ENCODE measurements at places on chromosomes 2 and 18.

- DNase-seq, result no peak
Measured at GRCh38 chr18:9413576-9413975, 61.7 kb upstream of the RALBP1 start.

DNA sequence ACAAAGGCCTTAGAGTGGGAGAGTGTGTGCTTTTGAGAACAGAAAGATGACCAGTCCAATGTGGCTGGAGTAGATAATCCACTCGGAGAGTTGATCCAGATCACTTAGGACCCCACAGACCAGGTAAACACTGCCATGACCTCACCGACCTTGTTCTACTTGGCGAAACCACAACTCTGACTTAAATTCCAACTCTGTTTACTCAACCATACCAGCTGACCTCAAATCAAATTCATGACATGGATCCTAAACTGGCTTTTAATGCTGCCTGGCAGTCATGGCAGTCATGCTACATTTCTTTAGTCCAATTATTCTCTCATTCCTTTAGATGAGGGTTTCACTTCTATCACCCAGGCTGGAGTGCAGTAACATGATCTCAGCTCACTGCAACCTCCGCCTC, 347.1 kb upstream of the FAM98A start:
- no peak for DNase-seq

GRCh38 chr18:74692367-74693013, 94.8 kb downstream of the ZNF407 start:
- no peak for DNase-seq

- DNase-seq, result no peak
Measured at GRCh38 chr2:5343785-5344335, 348.3 kb upstream of the SOX11 start.

DNA sequence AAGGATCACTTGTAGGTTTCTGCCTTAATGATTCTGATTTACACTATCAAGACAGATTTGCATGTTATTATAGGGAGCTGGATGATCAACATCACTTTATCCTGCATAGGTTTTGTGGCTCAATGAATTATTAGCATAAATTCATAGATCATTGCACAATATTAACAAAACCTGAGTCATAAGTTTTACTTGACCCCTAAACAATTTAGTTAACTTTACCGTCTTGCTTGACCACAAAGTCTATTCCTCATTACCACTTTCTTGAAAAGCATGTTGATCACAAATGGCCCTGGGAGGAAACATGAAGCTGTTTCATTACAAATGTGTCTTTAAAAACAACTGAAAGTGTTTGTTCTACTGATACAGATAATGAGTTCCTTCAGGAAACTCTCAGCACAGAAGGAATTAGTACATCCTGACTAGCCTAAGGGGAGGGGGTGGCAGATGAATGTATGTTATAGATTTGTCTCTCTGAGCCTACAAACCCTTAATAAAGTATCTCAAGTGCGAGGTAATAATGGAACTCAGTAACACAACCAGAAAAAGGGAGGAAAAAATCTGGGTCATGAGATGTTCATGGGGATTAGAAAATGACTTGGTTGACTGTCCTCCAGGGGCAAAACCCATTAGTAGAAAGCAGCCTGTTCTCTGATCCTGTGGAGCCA, 303.4 kb downstream of the PIK3C3 start:
- DNase-seq, result no peak

GRCh38 chr2:196594158-196594557, 45.4 kb upstream of the CCDC150 start:
- DNase-seq, result no peak

- DNase-seq, result no peak
Measured at GRCh38 chr2:176521878-176522670, 252.8 kb downstream of the MTX2 start.

- DNase-seq, result no peak
Measured at GRCh38 chr18:56574861-56575260, 63.5 kb downstream of the TXNL1 start.

DNA sequence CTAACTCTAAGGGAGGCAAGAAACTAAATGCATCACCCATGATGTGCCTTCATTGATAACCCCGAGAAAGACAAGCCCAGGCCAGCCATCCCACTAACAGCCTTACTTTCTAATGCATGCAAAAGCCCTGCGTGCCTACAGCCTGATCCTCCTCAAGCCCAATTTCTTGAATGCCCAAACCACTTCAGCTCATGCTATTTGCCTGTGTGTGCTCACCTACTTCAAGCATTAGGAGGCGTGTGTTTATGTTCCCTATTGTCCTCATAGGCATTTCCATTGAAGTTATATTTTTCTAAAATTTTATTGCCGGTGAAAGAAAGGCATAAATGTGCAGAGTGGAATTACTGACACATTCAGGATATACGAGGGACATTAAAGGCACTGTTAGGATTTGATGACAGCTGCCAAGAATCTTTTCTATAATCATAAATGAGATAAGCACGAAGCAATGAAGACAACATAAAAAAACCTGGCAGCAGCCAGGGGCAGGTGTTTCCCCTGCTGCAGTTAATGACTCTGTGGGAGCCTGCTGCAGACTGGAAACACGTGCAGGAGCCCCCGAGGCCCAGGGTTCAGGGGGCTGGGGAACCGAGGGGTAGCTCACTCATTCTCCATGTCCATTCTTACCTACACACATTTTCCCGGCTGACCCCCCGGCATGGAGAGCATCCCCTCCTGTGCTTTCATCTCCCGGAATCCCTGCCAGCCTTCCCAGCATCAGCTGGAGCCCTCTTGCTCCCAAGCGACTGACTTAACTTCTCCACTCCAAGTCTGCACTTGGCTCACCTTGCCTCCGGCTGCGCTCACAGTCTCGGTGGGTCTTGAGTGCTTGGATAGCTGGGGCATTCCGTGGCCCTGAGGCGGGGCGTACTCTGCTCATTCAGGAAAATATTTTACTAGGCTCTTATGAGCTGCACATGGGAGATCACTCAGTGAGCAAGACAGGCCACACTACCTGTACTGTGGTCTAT, 292.3 kb upstream of the SIX2 start:
- no peak for DNase-seq

DNA sequence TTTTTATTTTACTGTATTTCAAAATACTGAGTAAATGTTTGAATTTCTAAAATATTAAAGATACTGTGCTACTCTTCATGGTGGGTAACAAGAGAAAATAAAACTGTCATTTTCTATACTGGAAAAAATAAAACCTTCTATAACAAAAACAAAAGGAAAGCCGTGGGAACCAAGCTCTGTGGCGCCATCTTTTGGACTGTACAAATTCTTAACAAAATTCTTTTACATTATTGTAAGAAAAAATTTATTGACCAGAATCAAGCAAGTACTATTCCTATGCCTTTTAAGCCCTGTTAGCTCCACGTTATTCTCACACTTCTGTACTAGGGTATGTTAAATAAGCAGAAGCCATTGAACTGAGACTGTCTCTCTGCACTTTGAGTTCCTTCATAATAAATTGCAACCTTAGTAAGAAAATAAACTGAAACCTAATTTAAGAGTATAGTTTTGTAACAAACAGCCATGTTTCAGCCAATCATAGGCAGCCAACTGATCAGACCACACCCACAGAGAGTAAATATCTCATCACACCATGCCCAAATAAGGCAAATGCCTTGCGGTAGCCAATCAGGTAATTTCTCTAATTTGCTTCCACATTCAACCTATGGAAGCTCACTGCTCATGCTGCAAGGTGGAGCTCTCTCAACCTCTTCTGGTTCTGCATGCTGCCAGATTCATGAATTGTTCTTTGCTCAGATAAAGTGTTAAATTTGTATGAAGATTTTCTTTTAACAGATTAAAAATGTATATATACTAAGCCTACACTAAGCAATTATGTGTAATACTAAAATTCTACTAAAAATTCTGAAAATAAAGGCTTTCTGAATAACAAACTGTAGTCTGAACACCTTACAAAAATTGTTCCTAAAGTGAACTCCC, 42.2 kb downstream of the HIBCH start:
- no peak for DNase-seq

- no peak for DNase-seq
Measured at GRCh38 chr2:23777826-23778225, 149.1 kb downstream of the ATAD2B start.

DNA sequence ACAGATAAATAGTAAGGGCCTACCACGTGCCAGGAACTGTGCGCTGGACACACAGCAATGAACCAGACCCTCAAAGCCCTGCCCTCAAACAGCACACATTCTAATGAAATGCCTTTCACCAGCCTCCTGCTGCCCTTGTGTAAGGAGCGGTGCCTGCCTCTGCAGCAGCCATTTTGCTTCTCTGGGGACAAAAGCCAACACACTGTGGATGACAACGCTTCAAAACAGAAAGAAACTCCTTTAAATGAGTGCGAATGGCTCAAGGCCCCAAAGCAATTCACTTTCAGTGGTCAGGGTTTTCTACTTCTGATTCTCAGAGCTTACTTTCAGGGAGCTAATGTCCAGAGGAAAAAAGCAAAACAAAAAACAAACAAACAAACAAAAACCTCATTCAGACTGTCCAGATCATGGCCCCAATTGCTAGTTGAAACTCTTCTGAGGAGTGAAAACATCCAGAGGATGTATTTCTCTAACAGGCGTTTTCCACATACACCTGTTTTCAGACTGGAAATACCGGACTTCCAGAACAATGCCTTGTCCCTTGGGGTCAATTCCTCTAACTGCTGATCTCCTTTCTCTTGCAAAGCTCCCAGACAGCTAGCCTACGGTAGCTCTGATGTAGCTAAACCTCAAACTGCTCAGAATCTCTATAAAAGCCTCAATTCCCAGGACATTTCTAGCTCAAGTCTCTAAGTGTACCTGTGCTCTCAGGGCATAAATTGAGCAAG, 323.3 kb upstream of the ZNF521 start:
- DNase-seq, result no peak

- no peak for DNase-seq
Measured at GRCh38 chr2:453132-453531, 165.2 kb upstream of the ALKAL2 start.

GRCh38 chr2:15092181-15092580, 459.7 kb downstream of the LRATD1 start:
- no peak for DNase-seq

GRCh38 chr18:6865251-6865650, 135.7 kb downstream of the ARHGAP28 start:
- no peak for DNase-seq

DNA sequence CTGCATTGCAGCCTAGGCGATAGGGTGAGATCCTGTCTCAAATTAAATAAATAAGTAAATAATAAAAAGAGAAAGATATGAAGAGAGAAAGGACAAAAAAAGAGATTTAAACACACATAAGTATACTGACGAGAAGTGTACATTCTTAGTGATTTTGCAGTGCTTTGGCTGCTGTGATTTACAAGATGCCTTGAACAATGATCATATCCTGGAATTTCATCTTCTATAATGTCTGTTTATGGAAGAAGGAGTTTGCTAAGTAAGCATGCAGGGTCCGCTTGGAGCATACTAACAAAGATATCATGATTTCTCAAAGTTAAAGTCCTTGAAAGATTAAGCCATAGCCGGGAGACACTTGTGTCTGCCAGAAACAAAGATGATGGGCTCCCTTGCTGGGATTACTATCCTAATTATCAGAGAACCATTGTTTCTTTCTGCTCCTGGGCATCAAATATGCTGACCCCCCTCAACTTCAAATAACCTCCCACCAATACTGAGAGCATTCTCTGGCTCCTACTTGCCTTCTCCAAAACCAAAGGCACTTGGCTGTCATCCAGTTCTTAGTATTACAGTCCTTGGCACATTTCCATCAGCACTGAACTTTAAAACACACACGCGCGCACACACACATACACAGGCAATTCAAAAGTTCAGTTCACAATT, 47.5 kb upstream of the STAM2 start:
- DNase-seq, result no peak

- no peak for DNase-seq
Measured at GRCh38 chr18:69689121-69689759, 258.4 kb downstream of the CD226 start.

DNA sequence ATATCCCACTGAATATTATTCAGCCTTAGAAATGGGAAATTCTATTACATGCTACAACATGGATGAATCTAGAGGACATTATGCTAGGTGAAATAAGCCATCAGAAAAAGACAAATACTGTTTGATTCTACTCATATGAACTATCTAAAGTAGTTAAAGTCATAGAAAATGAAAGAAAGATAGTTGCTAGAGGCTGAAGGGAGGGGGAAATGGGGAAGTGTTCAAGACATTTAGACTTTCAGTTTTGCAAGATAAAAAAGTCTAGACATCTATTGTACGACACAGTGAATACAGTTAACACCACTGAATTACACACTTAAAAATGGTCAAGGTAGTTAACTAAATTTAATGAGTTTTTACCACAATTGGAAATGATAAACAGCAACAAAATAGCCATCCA, 835.9 kb upstream of the CHAC2 start:
- no peak for DNase-seq

GRCh38 chr2:170563401-170563800, 151.7 kb upstream of the SP5 start:
- no peak for DNase-seq

DNA sequence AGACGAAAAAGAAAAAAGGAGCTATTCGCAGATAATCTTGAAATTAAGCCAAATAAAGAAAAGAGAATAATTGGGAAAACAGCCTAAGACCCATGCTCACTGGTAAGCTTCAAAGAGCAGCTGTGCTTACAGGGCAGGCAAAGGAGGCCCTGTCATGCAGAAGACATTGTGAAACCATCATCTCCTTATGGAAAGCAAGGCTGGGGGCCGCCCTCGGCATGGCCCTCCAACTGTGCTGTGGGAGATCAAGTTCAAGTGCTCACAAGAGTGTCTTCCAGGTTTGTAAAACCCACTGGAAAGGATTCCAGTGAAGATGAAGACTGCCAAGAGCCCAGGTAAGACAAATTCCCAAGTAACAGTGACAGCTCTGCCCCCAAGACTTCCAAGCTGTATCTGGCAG, 32.2 kb downstream of the ACVR1 start:
- no peak for DNase-seq

DNA sequence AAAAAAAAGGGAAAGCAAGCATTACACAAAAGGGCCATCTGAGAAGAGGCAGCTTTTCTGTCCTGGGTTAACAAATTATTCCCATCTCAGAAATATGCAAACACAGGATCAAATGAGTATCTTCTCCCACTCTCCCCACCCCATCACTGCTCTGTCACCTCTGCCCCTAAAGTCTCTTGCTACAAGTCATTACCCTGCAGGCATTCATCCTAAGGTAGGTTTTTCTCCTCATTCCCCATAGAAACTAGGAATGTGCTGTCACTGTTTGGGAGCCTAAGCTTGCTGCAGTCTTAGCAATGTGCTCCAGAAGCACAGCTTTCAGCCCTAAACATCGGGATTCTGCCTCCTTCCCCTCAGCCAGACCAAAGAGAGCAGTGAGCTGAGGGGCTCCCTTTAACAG, 3.6 kb downstream of the LRRTM1 start:
- DNase-seq, result no peak

DNA sequence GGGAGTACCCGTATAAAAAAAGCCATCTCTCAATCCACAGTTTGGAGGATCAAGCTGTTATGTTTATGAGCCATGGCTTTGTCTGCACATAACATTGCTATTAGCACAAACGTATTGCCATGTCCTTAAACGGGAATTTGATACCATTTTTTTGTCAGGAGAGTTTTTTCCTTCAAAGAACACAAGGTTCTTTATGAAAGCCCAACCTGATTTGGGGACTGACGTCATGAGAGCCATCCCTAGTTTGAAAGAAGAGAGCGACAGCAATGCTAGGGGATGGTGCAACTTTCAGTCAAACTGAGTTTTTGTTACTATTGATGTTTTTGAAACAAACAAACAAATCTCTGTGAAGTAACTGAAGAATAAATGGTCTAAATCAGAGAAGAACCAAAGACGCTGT, 376.6 kb downstream of the EIPR1 start:
- no peak for DNase-seq

GRCh38 chr2:71877636-71878035, 270.0 kb downstream of the CYP26B1 start:
- DNase-seq, result no peak

GRCh38 chr2:165443511-165443910, 26.0 kb upstream of the CSRNP3 start:
- DNase-seq, result no peak

- no peak for DNase-seq
Measured at GRCh38 chr2:24363301-24363700, 3.0 kb upstream of the ITSN2 start.

Measured in stimulated activated CD4-positive, alpha-beta T cell treated with anti-CD3 and anti-CD28 coated beads, Interleukin-2, amount 100 ng/mL, for 24 hours (primary cell).